ENCODE measurements at places on chromosomes 6 and 20.

DNA sequence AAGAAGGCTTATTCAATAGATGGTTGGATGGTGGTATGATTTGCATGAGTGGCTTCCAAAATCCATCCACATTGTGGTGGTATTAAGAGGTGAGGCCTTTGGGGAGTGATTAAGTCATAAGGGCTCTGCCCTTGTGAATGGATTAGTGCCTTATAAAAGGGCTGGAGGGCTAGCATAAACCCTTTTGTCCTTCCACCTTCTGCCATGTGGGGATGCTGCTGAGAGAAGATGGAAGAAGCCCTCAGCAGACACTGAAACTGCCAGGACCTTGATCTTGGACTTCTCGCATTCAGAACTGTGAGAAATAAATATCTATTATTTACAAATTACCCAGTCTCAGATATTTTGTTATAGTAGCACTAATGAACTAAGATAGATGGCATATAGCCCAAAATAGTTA is 27.8 kb upstream of the SRPK1 start:
- peak; percentile 11 for DNase-seq

GRCh38 chr20:36318166-36318565 is 12.0 kb downstream of the DLGAP4 start:
- no peak for DNase-seq

GRCh38 chr20:55173601-55174000 is 698.2 kb downstream of the DOK5 start:
- DNase-seq = no peak

DNA sequence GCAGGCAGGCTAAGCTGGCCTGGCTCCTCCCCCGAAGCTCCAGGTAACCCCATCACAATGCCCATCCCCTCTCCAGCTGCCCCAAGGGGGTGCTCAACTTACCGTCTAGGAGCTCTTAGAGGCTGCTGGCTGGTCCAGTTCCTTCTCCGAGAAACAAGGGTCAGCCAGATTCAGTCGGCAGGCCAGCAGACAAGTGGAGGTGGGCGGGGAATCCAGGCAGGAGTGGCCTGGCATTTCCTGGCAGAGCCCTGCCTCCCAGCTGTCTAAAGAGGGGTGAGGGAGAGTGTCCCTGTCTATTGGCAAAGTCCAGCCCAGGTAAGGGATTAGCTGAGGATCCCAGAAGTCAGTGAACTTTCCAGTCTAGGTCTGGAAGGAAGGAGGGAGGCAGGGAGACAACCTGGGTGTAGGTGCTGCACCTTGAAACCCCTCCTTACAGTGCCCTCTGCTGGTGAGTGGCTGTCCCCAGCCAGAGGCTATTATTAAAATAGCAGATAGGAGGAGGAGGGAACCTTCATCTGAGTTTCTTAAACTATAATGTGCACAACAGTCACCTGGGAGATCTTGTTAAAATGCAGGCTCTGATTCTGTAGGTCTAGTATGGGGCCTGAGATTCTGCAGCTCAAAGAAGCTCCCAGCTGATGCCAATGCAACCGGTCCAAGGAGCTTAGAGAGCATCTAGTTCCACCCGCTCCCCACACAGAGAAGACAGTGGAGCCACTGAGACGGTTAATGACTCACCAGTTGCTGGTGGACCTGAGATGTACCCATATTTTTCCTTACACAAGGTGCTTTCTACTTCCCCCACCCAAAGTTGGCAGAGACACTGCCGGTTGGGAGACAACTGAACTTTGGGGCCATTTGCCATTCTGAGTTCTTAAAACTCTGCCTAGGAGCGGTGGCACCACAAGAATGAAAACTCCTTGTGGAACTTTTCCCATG is at the start of gene UNC5CL:
UNC5CL (minus strand) TSS at position 162 of the 939 bp plus-strand sequence. CDS start 4,147 bp downstream, outside the sequence.
- DNase-seq = peak; percentile 38

DNA sequence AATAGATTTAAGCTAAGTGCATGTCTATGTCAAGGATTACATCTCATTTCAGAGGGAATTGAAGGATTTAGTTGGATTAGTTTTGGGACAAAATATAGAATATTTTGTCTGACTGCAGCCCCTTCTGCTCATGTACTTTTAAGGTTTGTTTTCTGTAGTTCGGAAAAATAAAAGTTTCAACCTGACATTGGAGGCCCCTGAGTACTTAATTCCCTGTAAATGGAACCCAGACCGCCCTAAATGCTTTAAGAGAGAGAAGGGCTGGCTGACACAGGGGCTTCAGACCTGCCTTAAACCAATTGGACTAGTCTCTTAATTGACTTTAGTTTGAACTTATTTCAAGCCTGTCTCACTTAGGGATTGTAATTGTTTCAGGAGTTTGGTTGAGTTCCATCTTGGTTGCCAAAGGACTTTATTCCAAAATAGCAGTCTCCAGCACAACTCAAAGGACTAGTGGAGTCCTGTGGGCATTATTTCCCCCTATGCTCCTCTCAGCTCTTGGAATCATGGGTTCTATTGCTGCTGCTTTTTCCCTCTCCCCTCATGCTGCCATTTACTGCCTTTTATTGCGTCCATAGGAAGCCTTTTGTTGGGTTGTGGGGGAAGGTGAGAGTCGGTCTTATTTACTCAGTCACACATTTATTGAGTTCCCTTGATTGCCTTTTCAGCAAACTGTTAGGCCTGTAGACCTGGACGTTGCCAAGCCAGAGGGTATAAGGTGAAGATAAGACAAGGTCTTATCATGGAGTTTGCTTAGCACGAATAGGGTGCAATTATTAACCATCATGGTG is 14.5 kb downstream of the BRD2 start:
- DNase-seq = no peak

DNA sequence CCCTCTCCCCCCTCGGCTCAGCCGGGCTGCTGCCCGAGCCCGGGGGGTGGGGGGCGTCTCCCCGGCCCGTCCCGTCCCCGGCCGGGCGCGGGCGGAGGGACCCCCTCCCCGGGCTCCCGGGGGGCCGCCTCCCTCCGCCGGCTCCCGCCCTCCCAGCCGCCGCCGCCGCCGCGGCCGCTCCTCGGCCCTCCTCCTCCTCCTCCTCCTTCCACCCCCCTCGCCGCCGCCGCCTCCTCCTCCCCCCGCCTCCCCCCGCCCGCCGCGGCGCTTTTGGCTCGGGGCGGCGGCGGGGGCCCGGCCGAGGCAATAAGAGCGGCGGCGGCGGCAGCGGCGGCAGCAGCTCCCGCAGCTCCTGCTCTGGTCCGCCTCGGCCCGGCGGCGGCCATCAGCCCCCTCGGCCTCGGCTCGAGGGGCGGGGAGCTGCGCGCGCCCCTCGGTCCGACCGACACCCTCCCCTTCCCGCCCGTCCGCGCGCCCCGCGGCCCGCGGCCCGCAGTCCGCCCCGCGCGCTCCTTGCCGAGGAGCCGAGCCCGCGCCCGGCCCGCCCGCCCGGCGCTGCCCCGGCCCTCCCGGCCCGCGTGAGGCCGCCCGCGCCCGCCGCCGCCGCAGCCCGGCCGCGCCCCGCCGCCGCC is 38.7 kb downstream of the GNAS start:
- DNase-seq = peak; percentile 70

DNA sequence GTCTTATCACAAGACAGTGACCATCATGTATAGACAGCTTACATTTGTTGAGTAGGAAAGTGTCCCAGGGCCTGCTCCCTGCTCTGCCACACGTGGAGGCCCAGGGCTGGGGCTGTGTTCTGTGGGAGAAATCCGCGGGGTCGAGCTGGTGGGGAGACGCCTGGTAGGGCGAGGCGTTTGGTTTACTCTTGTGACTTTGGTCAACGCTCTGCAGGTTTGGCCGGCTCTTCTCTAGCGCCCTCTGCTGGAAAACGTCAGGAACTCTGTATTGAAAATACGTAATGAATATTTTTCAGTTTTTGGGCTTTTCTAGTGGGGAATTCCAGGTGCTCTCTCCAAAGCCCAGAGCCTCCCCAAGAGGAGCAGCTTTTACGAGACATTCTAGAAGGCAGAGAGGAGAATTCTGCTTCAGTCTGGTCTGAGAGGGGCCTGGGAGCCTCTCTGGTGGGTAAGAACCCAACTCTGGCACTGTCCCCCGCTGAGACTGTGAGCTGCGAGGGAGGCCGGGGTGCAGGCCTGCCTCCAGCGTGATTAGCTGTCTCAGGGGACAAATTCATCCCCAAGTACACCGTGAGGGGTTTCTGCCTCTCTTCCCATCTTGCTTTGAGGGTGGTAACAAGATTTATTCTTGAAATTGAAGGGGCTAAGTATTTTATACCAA is 112.6 kb upstream of the RALGAPA2 start:
- DNase-seq = peak; percentile 57

GRCh38 chr20:31673943-31674463 is 36.3 kb downstream of the COX4I2 start:
- no peak for DNase-seq

GRCh38 chr6:112636650-112637262 is 289.6 kb downstream of the RFPL4B start:
- DNase-seq = no peak

DNA sequence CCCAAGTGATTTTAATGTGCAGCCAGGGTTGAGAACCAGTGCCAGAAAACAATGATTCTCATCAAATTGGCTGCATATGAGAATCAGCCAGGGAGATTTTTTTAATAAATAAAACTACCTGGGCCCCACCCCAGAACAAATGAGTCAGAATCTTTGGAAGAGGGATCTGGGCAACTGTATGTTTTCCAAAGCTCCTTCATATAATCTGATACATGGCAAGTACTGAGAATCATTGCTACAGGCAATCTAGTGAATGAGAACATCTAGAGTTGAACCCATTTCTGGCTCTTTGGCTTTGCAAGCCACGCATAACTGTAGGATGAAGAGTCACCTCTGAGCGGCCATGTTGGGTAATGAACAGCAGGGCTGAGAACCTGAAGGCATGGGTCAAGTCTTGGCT is 26.1 kb upstream of the DSP start:
- no peak for DNase-seq

GRCh38 chr20:3349786-3350185 is 57.7 kb downstream of the DNAAF9 start:
- DNase-seq = no peak

GRCh38 chr6:106728296-106728870 is 99.0 kb downstream of the QRSL1 start:
- no peak for DNase-seq

DNA sequence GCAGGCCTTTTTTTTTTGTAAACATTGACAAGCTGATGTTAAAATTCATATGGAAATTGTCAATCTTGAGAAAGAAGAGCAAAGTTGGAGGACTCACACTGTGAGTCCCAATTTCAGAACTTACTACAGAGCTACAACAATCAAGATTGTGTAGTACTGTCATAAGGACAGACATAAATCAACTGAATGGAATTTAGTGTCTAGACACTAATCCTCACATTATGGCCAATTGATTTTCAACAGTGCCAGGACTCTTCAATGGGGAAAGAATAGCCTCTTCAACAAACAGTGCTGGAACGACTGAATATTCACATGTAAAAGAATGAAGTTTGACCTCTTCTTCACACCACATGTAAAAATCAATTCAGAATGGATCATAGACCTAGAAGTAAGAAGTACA is 60.8 kb downstream of the TGM2 start:
- no peak for DNase-seq

GRCh38 chr20:36128463-36129159 is 25.9 kb upstream of the EPB41L1 start:
- DNase-seq = no peak

DNA sequence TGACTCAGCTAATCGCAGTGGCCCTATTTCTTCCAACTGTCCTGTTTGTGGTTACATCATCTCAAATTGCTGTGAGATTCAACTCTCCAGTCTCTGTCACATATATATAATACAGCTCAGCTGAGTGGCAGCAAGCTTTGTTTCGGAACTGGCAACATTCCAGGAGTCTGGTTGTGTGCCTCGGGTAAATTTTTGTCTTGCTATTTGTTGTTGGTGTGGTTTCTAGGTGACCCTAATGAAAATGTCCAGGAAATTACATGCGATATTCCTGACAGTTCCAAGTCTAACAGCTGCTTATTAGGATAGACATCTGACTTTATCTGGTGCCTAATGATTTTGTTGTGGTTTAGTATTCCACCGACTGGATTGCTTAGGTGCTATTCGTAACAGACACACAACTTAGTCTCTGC is 581.8 kb downstream of the CD109 start:
- DNase-seq = no peak

DNA sequence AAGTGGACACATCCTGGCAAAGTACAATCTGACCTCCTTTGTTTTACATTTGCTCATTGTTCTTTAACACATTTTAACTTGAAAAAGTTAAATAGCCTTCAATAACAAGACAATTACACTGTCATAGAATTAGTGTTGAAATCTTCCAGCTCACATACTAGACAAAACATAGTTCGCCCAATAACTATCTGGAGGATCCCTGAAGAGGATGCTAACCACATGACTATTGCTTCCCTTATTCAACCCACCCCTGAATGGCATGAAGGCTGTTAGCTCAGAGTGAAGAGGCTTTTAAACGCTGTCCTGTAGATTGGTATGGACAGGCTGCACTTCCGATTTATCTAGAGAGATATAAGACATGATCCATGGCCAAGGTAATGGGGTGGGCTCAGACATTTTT is 15.0 kb upstream of the DSE start:
- DNase-seq = no peak

GRCh38 chr20:21237956-21238799 is 65.0 kb upstream of the XRN2 start:
- DNase-seq = no peak

GRCh38 chr6:22570185-22570551 is 802 bp downstream of the HDGFL1 start:
- DNase-seq = no peak

- DNase-seq = peak; percentile 53
These were observed 46.0 kb upstream of the UST start for GRCh38 chr6:148700741-148701311.

DNA sequence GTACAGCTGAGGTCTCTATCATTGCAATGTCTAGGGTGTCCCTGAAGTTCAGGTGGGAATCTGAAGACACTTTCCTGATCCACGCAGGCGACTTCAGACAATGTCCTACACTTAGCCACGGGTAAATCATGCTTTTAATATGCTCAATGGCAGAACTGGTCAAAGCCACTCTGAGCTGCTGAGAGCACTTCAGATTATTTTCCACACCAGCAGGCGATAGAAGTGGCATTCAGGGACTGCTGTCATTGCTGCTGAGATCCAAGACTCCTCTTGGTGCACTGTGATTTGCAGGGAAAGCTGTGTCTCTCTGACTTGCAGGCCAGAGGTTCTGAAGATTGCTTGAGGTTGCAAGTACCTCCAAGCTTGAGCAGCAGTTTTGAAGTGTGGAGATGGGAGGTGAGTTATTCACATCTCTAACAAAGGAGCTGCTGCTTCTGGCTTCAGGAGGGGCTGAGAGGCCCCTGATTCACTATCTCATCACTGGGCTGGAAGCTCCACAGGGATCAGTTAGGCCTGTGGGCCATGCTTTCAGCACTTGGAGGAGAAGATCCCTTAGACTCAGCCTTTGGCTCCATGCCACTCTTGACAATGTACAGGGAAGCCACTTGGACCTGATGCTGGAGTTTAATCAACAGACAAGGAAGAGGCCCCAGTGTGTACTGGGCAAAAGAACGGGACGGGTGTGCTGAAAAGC is 2.9 kb upstream of the SSTR4 start:
- DNase-seq = no peak

DNA sequence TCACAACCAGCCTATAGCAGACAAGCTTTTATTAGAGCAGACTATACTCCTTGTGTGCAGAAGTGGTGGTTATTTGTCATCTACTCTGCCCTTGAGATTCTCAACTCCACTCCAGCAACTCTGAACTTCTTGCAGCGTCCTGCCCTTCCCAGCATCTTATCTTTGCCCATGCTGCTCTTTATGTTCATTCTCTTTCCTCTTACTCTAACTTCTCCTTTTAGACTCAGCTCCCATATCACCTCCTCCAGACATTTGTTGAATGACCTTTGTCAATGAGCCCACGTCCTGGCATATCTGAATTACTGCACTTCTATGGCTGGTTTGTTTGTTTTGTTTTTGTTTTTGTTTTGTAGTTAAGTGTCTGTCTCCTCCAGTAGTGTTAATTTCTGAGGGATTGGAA is 81.2 kb downstream of the KCNQ5 start:
- DNase-seq = no peak
